Activated CD4-positive, alpha-beta T cell treated with anti-CD3 and anti-CD28 coated beads for 24 hours (primary cell): ENCODE measurements at places on chromosomes 11 and 22.

GRCh38 chr11:43992183-43992582 is 49.7 kb downstream of the C11orf96 start:
- DNase-seq: no peak

GRCh38 chr11:81658722-81659121 is 1074.9 kb downstream of the FAM181B start:
- no peak for DNase-seq

GRCh38 chr11:115710980-115711379 is 206.8 kb upstream of the CADM1 start:
- DNase-seq: no peak

GRCh38 chr22:38843201-38843656 is 599 bp downstream of the NPTXR start:
- no peak for DNase-seq

DNA sequence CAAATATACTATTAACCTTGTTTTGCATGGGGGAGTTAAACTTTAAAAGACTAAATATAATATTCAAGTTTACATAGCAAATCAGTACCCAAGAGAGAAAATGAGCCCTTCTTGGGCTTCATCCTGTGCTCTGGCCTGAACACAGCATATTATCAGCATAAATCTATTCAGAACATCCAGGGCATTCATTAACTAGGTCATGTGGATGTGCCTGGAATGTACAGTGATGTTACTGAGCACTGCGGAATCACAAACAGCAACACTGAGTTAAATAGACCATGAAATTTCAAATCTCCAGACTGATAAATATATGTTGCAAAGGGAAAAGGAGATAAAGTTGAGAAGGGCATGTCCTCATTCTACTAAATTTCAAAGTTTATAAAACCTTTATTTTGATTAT is 426.4 kb downstream of the AASDHPPT start:
- DNase-seq: no peak

- DNase-seq: no peak
Measured at GRCh38 chr11:58493676-58494075, 14.2 kb downstream of the OR5B21 start.

- DNase-seq: no peak
Measured at GRCh38 chr22:30910358-30910757, 58.2 kb downstream of the MORC2 start.

DNA sequence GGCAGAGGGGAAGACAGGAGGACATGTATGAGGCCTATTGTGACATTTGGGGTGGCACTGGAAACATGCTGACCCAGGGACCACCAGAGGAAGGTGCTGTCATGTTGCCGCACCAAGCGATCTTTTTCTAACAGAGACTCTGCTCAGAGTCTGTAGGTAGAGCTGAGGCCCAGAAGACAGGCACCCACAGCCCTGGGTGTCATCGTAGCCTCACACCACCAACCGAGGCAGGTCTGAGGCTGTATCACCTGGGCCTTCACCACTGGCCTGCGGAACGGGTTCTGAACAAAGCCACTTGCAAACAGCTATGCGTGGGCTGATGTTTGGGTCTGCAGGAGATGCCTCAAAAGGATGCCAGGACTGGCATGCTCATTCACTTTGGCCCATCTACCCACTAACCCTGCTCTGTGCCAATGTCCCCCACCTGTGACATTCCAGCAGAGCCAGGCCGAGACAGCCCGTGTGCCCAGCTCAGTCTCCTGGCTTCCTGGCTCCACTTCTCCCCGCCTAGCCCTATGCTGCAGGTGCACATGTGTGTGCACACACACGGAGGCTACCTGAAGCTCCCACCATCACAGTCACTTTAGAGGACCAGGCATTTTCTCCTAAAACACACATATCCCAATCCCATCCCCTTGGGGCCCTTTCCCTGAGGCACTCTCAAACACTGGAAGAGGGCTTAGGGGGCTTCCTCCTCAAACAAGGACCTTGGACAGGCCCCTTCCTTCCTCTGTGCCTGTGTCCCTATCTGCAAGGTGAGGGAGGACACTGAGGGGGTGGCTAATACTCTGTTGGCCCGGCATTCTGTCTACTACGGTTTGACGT is 3.6 kb downstream of the TRIM29 start:
- DNase-seq: no peak
